ENCODE measurements at places on chromosomes 7 and 10.

DNA sequence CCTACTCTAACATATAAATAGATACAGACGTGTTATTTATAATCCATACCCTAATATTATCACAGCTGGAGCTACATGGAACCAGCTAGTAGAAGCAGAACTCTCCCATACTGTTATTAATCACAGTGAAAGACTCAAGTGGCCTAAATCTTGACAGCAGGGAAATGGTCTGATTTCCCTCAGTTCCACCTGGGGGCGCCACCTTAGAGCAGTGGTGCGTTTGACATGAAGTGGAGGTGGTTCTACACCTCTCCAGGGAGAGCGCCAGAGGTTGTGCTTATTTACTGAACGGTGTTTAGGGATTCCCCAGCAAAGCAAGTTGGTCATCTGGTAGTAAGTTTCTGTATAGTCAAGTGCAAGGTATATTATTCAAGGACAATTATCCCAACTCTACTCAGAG, 17.6 kb downstream of the DNTT start:
- no peak for DNase-seq

DNA sequence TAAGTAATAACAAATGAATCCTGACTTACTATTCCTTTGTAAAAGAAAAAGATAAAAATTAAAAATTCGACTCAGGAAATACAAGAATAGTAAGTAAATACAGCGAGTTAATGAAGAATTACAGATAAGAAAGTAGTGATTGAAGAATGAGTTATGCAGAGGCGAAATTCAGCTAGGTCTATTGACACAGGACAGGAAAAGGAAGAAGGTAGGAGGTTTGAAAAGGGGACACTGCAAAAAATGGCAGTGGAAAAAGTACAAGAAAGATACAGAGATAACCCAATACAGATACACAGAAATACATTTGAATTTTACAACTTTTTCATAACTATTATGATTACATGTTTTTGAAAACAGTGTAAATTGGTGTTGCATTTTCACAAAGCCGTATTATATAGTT, 28.0 kb downstream of the JAZF1 start:
- DNase-seq: no peak

GRCh38 chr7:155380221-155380861, 77.6 kb upstream of the EN2 start:
- peak; percentile 63 for DNase-seq

DNA sequence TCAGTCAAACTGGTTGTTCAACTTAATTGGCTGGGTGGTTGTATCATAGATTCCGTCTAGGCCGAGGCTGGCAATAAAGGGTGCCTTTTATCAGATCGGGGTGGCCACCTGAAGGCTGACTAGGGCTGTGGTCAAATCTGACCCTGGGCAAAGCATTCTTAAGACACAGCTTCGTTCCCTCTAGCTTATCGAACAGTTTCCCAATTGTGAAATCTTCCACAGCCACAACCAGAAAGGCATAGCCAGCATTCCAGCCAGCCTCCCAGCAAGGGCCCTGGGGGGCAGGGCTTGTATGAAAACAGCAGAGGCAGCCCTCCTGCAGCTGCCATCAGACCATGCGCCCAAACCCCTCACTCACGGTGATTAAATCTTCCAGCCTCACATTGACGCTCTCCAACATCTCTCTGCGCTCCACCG, 42.5 kb upstream of the TMEM213 start:
- no peak for DNase-seq

GRCh38 chr7:101534015-101534803, 94.9 kb downstream of the MYL10 start:
- no peak for DNase-seq

DNA sequence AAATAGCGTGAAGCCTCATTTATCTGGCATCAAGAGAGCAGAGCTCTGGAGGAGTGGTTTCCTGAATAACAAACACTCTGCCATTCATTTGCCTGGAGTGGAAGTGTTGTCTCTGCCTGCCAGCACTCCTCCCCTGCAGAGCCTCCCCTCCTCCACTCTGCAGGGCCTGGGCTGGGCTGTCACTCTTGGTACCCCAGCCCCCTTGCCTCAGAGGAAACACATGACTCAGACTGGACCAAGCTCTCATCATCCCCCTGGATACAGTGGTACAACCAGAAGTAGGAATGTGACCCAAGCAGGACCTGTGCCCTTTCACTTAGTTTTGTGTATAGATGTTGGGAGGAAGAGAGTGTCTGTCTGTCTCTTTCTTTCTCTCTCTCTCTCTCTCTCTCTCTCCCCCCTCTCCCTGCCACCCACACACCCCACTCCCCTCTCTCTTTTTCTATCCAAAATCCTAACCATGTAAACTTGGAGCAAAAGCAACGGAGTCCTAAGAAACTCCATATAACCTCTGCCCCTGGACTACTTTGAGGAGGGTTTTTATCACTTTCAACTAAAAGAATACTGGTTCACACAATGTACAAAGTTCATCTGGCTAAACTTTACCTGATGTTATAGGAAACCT, 43.9 kb downstream of the DOCK4 start:
- DNase-seq: no peak

DNA sequence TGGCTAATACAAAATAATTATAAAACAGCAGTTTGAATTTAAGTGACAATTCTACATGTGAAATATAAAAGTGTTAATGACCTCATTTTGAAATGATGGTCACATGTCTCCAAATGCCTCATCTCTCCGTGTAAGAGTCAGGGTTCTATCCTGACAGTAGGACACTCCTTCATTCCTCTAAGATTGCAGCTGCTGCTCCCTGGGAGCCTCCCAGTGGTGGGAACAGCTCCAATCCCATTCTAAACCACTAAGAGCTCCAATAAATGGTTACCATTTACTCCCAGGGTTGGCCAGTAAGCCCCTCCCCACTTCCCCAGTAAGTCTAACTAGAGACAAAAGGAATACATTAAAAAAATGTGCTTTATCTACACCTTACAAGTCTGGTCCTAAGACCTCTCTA, 344.6 kb upstream of the AOAH start:
- DNase-seq: no peak

- DNase-seq: no peak
Measured at GRCh38 chr7:42219447-42219846, 17.6 kb downstream of the GLI3 start.

DNA sequence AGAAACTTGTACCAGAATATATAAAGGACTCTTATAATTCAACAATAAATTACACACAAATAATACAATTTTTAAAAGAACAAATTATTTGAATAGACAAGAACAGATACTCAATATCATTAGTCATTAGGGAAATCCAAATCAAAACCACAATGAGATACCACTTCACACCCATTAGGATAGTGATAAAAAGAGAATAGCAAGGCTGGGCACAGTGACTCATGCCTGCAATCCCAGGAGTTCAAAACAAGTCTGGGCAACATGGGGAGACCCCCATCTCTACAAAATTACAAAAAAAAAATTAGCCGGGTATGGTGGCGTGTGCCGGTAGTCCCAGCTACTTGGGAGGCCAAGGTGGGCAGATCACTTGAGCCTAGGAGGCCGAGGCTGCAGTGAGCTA, 52.2 kb upstream of the KCNIP2 start:
- no peak for DNase-seq

GRCh38 chr7:88545663-88546062, 213.8 kb upstream of the ZNF804B start:
- DNase-seq: no peak

- no peak for DNase-seq
Measured at GRCh38 chr7:31027161-31027965, 24.7 kb upstream of the ADCYAP1R1 start.

- no peak for DNase-seq
Measured at GRCh38 chr7:85566095-85566794, 379.4 kb upstream of the SEMA3D start.

DNA sequence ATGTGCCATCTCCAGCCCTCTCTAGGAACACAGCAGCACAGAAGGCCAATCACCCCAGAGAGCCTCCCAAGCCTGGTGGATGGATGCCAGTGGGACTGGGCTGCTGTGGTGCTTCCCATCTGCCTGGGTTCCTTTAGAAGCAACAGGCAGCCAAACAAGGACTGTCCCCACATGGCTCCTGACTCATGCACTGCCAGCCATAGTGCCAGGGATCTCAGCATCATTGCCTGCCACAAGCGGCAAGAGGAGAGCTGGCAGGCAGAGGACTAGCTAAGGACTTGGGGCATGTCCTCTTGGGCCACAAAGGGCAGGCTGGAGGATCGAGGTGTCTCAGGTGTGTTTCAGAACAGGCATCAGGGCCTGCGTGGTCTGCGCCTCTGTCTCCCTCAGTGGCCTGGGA, 23.4 kb upstream of the FIGNL1 start:
- no peak for DNase-seq

- no peak for DNase-seq
Measured at GRCh38 chr7:137386966-137387365, 43.4 kb upstream of the PTN start.

- DNase-seq: no peak
Measured at GRCh38 chr7:157347217-157347904, 10.6 kb downstream of the DNAJB6 start.

DNA sequence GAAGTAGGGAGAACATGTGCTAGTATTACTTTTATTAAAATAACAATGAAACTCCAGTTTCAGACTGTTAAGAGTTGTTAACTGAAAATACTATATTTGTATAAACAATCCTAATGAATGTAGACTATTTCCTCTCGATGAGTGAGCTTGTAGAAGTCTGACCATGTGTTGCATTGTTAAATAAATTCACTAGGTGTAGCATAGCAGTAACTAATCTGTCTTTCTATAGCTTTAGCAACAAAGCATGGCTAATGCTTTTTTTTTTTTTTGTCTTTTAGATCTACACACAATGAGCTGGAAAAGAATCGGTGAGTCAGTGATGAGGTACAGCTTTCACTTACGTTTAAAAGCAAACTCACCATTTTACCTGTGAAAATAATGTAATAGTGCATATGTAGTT, 37.1 kb downstream of the MXI1 start:
- DNase-seq: no peak

- DNase-seq: no peak
Measured at GRCh38 chr7:46547044-46547443, 626.0 kb upstream of the IGFBP3 start.

GRCh38 chr7:152760854-152761748, 1.5 kb downstream of the ACTR3B start:
- no peak for DNase-seq

DNA sequence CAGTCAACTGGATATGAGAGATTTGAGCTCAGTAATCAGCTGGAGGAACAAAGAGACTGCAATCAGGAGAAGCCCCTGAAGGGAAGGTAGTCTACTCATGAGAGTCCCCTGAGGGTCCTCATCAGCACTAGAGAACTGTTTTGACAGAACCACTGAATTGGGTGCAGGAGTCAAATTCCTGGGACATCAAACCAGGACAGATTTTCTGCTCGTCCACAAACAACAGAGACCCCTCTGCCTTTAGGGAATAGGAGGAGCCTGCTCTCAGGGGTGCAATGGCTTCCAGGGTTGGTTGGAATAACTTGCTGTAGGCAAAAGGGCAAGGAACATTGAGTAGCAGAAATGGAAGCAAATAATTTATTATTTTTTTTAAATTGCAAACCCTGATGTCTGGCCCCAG, 21.9 kb upstream of the NEUROD6 start:
- DNase-seq: no peak

DNA sequence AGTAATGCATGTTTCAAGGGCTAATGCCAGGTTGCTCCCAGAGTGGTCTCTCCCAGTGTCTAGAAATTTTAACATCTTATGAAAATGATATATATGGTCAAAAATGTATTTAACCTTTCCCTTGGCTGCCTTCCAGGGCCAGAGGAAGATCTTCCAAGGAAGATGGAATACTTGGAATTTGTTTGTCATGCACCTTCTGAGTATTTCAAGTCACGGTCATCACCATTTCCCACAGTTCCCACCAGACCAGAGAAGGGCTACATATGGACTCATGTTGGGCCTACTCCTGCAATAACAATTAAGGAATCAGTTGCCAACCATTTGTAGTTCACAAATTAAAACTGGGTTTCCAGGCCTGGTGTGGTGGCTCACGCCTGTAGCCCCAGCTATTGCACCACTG, 9.0 kb downstream of the GATAD1 start:
- no peak for DNase-seq

DNA sequence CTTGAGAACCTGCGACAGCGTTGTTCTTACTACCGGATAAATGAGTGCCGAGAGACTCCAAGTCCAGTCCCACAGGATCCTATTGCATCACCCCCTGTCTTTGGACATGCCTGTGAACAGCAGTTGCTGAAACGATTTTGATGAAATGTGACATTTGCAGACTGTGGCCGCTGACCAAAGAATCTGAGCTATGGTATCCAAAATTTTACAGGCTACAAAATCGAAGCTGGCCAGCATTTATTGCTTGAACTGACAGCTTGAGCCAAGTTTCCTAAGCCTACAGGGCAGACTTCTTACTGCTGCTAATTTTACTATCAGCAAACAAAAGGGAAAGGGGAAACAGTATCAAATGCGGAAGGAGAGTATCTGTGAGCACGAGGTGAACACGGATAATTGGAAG, 12.1 kb upstream of the NPVF start:
- no peak for DNase-seq

- DNase-seq: no peak
Measured at GRCh38 chr7:74405191-74405898, 48.4 kb upstream of the GTF2IRD1 start.

- DNase-seq: no peak
Measured at GRCh38 chr7:130266258-130266960, at the start of gene CPA2. Gene CPA2 (plus strand): TSS chr7:130266863. CDS start chr7:130266882, 19 bp downstream.

GRCh38 chr10:61140765-61141392, 196.9 kb upstream of the RHOBTB1 start:
- DNase-seq: no peak

GRCh38 chr10:132642732-132643008, 105.1 kb downstream of the INPP5A start:
- no peak for DNase-seq
